ENCODE measurements at places on chromosomes 11 and 22.
A peak's percentile ranks its signal among the peaks of the same experiment; 100 is the strongest.

- DNase-seq, result no peak
These were observed 362.4 kb downstream of the MN1 start for GRCh38 chr22:27439131-27439530.

- no peak for DNase-seq
These were observed 2.8 kb downstream of the ZFTA start for GRCh38 chr11:63765688-63766241.

GRCh38 chr22:35648066-35649025 is at the start of gene APOL6:
Gene APOL6 (plus strand): TSS chr22:35648446. CDS start chr22:35656426, 7,980 bp downstream.
- DNase-seq, result peak; percentile 18

- DNase-seq, result no peak
These were observed 1.9 kb upstream of the OR6Q1 start for GRCh38 chr11:58028687-58029411.

GRCh38 chr11:58928691-58929090 is 10.6 kb upstream of the GLYATL1 start:
- DNase-seq, result no peak

DNA sequence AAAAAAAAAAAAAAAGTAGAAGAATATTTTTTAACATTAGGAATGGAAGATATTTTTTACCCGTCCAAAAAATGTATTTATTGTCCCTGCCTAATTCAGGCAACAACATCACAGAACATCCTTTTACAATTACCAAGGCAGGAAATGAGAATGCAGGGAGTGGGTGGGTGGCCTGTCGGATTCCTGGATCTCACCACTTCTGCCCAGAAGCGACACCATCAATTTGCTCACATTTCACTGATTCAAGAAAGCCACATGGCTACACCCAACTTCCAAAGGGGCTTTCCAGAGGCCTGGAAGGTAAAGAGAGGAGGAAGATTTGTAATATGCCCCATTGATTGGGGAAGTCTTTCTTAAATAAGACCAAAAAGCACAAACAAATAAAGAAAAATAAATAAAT is 93.8 kb upstream of the CLPB start:
- no peak for DNase-seq

DNA sequence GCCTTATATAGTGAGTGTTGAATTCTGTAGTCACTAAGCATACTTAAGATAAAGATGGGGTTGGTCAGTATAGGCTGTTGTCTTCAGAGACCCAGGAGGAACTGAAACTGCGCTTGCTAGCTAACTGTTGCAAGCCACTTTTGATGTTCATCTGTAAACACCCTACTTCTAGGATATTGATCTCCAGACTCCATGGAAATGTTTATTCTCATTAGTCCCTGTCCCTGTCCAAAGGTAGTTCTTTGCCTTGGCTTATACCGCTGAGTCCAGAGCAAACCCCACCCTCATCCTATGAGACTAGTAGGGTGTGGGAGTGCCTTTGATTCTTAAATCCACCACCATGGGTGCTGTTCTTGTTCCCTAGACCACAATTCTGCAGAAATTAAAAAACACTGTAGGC is 36.4 kb downstream of the DEPDC5 start:
- DNase-seq, result no peak

GRCh38 chr22:35440129-35440528 is 40.2 kb downstream of the MCM5 start:
- DNase-seq, result no peak

DNA sequence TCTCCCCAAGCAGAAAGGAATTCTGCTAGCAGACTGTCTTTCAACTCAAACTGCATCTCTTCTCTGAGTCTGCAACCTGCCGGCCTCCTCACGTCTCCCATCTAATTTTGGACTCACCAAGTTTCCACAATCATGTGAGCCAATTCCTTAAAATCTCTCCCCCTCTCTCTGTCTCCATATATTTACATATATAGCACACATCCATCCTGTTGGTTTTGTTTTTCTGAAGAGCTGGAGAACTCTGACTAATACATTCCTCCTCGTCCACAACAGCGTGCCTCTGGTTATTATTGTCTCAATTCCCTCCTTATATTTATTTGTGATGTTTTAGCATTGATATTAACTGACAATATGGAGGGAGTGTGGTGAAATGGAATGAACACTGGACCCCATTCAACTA is 29.6 kb upstream of the FJX1 start:
- no peak for DNase-seq

DNA sequence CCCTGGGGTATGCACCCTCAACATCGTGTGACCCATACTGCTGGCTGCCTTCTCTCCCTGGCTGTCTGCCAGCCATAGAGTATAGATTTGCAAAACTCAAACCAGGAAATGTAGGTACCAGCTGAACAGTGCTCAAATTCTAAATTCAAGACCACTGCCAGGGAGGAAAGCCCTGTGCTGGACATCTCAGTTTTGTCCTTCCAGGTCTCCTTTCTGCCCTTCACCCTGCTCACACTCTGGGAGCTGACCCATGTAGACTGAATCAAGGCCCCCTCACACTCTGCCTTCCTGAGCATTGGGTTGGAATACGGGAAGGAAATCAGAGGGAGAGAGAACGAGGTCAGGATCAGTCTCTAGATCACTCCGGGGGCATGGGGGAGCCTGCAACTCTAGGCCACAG is 12.4 kb upstream of the DRD2 start:
- DNase-seq, result no peak

DNA sequence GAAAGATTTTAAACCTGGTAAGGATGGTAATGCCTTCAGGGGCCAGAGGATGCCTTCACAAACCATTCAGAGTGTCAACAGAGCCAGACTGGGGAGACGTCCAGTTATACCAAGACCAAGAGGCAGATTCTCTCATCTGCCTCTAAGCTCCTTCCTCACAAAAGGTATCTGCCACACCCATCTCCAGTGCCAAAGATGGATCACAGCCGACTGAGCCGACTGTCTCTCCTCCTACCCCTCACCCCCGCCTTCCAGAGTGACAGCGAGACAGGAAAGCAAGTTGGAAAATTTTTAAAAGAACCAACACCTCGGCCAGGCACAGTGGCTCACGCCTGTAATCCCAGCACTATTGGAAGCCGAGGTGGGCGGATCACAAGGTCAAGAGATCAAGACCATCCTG is 79.1 kb upstream of the AKIP1 start:
- DNase-seq, result no peak

DNA sequence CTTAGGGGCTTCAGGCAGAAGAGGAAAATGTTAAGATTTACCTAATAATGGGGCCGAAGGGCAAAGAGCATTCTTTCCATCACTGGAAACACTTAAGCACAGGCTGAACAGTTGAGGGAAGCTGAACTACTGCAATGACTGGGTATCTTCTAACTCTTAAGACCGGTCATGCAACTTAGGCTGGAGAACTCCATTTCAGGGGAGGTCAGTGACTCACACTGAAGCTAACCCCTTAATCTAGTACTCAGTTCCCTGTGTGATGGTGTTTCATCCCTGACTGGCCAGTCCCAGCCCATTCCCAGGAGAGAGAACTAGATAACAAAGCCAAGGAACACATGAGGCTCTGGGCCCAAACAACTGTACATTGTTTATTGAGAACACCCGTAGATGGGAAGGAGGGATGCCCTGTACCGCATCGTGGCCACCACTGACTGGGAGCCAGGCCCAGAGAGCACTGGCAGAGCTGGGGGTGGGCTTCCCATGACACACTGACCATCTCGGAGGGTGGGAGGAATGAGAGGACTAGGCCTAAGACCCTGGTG is 10.5 kb downstream of the RPL27A start:
- DNase-seq, result no peak

GRCh38 chr11:64751580-64751979 is 7.6 kb upstream of the RASGRP2 start:
- DNase-seq, result no peak

GRCh38 chr22:16987822-16988221 is 20.2 kb downstream of the GAB4 start:
- DNase-seq, result no peak

- no peak for DNase-seq
These were observed 51.1 kb downstream of the LIF start for GRCh38 chr22:30195245-30196140.

- DNase-seq, result no peak
These were observed 20.1 kb upstream of the CD44 start for GRCh38 chr11:35118906-35119305.

GRCh38 chr22:46913351-46913750 is 150.9 kb downstream of the TBC1D22A start:
- no peak for DNase-seq

- DNase-seq, result no peak
These were observed 13.7 kb downstream of the EHD1 start for GRCh38 chr11:64864473-64865285.

DNA sequence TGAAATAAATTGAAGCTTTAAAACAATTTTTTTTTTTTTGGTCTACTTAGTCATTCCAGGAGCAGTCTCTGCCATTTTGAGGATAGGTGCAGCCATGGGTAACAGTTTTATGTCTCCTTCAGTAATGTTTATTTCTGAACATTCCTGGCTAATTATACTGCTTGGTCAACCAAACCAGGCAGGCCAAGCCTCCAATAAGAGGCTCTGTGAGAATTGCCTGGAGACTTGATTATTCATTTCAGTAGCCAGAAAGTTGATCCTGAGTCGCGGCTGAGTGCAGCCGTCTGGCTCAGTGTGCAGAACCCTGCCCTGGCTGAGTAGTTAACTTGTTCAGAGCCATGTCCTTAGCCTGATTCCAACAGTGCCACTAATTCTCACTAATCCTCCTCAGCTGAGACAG is 364.0 kb upstream of the FAT3 start:
- no peak for DNase-seq

DNA sequence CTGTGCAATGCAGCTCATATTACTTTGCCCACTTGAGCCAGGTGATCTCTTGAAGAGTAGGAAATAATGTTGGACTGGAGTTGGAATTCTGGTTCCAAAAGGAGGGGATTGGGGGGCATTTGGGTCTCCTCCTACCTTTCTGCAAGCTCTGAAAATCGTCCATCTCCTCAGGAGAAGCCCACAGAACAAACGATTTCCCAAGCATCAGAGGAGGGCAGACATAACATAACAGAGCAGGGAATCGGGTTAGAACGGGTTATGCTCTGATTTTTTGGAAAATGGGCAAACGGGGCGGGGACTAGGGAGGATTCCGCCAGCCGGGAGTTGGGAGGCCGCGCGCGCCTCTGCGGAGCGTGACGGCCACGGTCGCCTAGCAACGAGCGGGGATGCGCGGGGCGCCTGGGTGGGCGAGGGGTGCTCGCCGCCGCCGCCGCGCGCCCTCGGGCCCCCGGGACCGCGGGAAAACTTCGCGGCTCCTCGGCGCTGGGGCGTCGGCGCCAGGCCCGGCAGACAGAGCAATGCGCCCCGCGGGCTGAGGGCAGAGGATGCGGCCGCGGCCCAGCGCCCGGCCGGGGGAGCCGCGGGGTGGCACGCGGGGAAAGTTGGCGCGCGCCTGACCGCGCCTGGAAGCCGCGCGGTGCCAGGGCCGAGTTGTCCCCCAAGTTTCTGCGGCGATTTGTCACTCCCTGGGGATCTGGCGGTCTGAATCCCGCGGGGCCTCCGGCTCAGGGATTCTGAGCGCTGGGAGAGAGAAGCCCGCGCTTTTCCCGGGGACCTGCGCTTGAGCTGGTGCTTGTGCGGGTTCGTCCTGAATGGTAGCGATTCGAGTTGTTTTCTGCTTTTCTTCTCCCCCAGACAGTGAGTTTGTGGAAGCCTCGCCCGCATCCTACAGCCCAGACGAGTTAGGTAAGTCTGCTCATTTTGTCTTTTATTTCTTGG is 27.8 kb upstream of the AMOTL1 start:
- no peak for DNase-seq

GRCh38 chr11:15202626-15203025 is 87.9 kb downstream of the INSC start:
- DNase-seq, result no peak

GRCh38 chr11:132714859-132715440 is 817.4 kb downstream of the OPCML start:
- no peak for DNase-seq

- DNase-seq, result peak; percentile 37
These were observed 40.0 kb downstream of the TPCN2 start for GRCh38 chr11:69088676-69089146.

DNA sequence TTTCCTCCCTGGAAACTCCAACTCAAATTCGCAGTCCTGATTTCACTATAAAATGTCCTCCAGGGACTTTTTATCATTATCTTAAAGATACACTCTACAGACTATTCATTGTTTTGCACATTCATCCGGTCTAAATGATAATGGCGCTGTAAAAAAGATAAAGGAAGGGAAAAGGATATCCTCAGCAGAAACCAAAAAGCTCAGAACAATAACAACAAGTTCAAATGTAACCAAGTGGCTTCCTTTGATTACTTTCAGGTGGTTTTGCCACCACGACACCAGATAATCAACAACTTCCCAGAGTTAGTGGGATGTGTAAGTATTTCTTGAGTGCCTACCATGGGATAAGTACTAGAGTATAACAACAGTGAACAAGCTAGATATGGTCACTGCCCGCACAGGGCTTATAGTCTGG is 26.3 kb downstream of the PRCP start:
- DNase-seq, result no peak

GRCh38 chr22:42369250-42370041 is 62.8 kb downstream of the NFAM1 start:
- peak; percentile 78 for DNase-seq

GRCh38 chr22:43885319-43885671 is 6.5 kb downstream of the PNPLA5 start:
- DNase-seq, result no peak

DNA sequence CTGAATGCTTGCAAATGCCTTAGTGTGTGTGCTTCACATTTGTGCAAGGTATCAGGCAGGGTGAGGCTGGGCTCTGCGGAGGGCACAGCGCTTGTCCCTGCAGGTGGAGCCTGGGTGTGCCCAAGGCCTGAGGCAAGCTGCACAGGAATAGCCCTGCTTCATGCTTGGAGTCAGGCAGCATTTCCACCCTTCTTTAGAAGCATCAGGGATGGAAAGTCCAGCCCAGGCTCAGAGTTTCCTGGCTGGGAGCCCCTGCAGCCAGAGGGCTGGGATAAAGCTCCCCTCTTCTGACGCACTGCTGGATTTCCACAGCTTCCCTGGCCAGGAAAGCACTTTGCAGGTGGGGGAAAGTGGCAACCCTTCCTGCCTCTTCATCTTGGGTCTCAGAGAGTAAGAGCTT is 63.4 kb downstream of the GALNT18 start:
- no peak for DNase-seq

GRCh38 chr22:37760152-37760551 is 47.6 kb upstream of the GCAT start:
- no peak for DNase-seq

DNA sequence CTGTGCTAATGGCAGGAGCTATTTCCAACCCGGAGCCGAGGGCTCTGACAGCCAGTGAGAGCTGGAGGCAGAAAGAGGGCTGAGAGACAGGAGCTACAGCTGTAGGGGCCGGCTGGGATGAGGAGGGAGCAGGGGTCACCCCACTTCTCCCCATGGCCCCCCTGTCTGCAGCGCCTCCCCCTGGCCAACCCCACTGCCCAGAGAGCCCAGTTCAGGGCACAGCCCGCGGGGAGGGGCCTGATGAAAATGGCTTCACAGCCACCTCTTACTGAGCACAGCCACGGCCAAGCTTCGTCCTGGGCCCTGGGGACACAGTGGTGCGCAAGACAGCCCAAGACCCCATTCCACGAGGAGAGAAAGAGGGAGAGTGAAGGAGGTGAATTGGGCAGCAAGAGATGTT is 27.9 kb downstream of the RPL3 start:
- DNase-seq, result no peak
